ENCODE measurements at places on chromosomes 4 and X. TPM values are rescaled to one million over a fixed set of nuclear protein-coding genes. Genes with fewer than 3 reads are reported as not detected.
A peak's percentile ranks its signal among the peaks of the same experiment; 100 is the strongest.

Gene SETD7
- 12.0 TPM for polyA plus RNA-seq

Gene CT47B1
- polyA plus RNA-seq: not detected

Gene ZAR1
- polyA plus RNA-seq: not detected

- H3K4me3 ChIP-seq: no peak overlapping the region
- H3K4me1 ChIP-seq: no peaks in the 10 kb centered on the region
- no peaks in the 10 kb centered on the region for H3K27me3 ChIP-seq
- DNase-seq: no peak
These were observed 240.2 kb upstream of the GRIA3 start for GRCh38 chrX:122943918-122944317.

DNA sequence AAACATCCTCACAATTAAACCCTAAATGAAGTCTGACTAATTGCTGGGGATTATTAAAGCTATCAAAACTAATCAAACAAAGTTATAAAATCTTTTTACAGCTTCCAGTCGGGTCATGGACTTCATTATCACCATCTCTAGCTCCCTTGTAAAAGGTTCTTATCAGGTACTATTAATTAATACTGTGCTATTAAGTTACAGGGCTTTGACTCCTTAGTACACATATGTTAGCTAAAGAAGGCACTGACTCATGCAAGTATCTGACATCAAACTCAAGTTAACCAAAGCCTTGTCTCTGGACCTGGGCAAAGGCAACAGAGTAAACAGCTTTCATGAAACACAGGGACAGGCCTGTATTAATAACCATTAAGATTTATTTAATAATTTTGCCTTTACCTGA is 7.9 kb upstream of the ADH4 start:
- no peak overlapping the region for H3K27ac ChIP-seq
- no peaks in the 10 kb centered on the region for H3K27me3 ChIP-seq
- no peaks in the 10 kb centered on the region for H3K36me3 ChIP-seq
- DNase-seq: no peak

DNA sequence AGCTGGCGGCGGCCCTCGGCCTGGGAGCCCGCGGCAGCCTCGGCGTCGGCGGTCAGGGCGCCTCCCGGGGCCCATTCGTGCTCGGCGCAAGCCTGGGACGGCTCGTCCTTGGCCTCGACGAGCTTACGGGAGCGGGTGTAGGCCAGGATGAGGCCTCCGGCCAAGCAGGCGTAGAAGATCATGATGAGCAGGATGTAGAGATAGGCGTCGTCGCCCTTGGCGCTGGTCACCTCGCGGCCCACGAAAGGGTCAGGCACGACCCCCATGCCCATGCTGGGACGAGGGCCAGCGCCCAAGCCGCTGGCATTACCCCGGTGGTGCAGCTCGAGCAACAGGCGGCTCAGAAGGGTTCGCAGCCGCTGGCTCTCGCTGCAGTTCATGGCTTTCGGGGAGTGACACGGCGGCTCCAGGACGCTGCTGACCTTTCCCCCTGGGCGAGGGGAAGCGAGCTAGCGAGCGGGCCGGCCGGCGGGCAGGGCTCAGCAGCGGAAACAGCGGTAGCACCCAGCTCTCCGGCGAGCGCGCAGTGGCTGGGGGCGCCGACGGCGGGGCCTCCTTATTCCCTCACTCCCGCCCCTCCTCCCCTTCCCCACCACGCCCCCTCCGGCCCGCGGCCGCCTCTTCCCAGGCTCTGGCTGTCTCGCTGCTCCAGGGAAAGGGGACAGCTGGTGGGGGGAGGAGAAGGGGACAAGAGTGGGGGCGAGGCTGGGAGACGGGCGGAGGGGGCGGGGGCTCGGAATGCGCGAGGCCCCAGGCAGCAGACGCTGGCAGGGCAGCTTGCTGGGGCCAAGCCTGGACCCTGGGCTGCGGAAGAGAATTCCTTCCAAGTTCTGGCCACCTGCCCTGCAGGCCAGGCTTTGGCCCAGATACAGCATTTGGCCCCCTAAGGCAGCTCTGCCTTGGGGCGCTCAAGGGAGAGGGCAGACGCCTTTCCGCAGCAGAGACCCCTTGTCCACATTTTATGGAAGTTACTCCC is at the start of gene KCNE5:
Gene KCNE5, minus strand, starts transcription at position 532 of the 976 bp plus-strand sequence. Its CDS starts 152 bp downstream, at position 380.
- no peak for DNase-seq
- H3K27ac ChIP-seq: no peak within 1 kb of the TSS
- H3K4me3 ChIP-seq: peak within 1 kb of the TSS; percentile 34
- no peaks in the 10 kb centered on the region for H3K27me3 ChIP-seq

DNA sequence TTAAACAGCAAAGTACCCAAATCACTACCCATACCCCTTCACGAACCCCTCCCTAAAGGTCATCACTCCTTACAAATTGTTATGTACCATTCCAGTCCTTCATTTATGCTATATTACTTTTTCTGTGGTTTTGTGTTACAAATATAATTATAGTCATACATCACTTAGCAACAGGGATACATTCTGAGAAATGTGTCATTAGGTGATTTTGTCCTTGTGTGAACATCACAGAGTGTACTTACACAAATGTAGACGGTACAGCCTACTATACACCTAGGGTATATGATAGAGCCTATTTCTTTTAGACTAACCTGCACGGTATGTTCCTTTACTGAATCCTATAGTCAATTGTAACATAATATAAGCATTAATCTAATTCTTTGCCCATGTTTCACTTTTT is 61.9 kb downstream of the ASB9 start:
- H3K4me1 ChIP-seq: no peaks in the 10 kb centered on the region
- DNase-seq: no peak
- no peak overlapping the region for H3K27ac ChIP-seq
- no peaks in the 10 kb centered on the region for H3K36me3 ChIP-seq
- no peak overlapping the region for H3K4me3 ChIP-seq

DNA sequence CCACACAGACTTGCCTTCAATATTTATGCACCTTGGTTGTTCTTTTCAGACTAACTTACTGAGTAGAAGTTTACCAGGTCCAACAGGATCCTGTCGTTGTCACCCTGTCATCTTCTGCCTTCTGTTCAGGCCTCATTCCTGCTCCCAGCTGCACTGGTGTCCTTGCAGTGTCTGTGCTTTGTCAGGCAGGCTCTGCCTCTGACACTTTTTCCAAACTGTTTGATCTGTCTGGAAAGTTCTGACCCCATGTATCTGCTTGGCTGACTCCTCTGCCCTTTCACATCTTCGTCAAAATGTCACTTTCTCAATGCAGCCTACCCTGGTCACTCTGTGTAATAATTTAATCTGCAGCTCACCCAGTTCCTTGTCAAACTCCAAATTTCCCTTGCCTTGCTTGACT is 9.9 kb downstream of the PAGE2 start:
- H3K4me3 ChIP-seq: no peak overlapping the region
- H3K36me3 ChIP-seq: no peaks in the 10 kb centered on the region
- no peak for DNase-seq
- no peaks in the 10 kb centered on the region for H3K4me1 ChIP-seq
- no peaks in the 10 kb centered on the region for H3K27me3 ChIP-seq

DNA sequence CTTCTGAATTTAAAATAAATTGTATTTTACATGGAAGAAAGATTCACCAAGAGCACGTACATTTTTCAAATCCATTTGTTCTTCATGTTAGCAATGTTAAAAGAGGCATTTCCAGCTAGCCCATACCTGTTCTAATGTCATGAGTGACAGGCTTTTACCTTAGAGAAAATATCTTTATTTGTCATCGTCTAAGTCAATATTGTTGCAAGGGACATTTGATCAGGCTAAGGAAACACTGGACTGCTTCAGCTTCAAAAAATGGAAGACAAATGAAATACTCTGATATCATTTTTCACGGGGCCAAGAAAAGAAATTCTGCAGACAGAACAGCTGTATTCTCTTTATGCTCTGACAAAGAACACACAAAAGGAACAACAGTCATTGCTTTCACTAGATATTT is 207.7 kb downstream of the RCHY1 start:
- H3K4me1 ChIP-seq: no peaks in the 10 kb centered on the region
- no peaks in the 10 kb centered on the region for H3K36me3 ChIP-seq
- H3K4me3 ChIP-seq: no peak overlapping the region
- no peak for DNase-seq

DNA sequence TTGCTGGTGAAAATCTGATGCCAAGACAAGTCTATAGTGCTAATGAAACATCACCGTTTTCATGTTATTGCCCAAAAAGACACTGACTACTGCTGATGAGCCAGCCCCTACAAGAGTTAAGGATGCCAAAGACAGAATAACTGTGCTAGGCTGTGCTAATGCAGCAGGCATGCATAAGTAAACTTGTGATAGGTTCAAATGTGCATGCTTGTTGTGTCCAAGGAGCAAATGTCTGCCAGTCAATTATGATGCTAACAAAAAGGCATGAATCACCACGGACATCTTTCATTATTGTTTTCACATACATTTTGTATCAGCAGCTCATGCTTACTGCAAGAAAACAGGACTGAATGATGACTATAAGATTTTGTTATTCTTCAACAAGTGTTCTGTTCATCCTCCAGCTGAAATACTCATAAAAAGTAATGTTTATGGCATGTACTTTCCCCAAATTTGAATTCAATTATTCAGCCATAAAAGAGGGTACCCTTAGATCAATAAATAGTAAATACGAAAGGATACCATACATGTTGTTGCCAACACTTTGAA is 306.9 kb upstream of the ARSJ start:
- no peaks in the 10 kb centered on the region for H3K4me1 ChIP-seq
- no peak for DNase-seq
- H3K27me3 ChIP-seq: no peaks in the 10 kb centered on the region

DNA sequence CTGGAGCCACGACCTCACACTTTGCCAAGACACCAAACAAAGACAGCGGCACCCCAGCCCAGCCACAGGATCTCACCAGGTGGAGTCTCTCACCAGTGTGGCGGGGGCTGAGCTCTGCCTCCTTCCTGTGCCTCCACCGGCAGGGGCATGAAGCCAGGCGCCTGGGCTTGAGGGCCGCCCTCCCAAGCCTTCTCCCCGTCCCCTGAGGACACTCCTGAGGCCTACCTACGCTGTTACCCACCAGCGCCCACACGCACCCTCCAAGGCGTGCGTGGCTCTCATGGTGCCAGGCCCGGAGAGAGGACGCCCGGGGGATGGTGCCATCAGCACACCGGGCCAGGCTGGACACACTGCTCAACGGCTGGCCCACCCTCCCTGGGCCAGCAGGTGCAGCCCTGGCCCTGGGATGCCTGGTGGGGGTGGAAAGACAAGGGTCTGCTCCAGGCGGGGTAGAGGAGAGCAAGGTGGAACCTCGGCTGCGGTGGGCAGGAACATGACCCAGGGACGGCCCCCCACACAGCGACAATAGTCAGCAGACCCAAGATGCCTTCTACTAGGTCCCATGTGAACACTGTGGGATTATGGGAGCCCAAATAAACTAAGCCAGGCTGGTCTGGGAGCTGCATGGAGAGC is 22.1 kb downstream of the NELFA start:
- no peak overlapping the region for H3K27ac ChIP-seq
- peaks cover 13% of the 10 kb centered on the region for H3K4me1 ChIP-seq
- no peak overlapping the region for H3K4me3 ChIP-seq
- H3K36me3 ChIP-seq: peaks cover 6% of the 10 kb centered on the region

GRCh38 chr4:57098941-57099340 is 11.2 kb downstream of the IGFBP7 start:
- H3K36me3 ChIP-seq: no peaks in the 10 kb centered on the region
- DNase-seq: no peak
- no peaks in the 10 kb centered on the region for H3K27me3 ChIP-seq
- no peak overlapping the region for H3K4me3 ChIP-seq
- H3K4me1 ChIP-seq: peaks cover 98% of the 10 kb centered on the region
- peak overlapping the region; percentile 38 for H3K27ac ChIP-seq
